ENCODE measurements at places on chromosomes 4 and X.

GRCh38 chr4:179631321-179631720 is 2189.1 kb upstream of the AGA start:
- DNase-seq: no peak

DNA sequence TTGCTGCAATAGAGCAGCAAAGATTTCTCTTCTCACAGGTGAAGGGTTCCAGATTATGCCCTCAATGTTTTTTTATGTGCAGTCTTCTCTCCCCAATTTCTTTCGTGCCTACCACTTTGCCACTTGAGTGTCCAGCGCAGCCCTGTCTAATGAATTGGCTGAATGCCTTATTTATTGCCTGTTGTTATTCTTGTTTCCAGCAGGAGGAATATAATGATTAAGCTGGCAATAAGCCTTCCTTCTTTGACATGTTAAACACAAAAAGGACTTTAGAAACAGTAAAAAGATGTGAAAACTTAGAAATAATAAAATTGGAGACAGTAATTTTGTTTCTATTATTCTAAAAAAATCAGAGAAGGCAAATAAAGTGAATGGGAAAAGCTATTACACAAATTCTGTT is 34.6 kb upstream of the FRAS1 start:
- DNase-seq: no peak

GRCh38 chr4:1247864-1248244 is 1.1 kb downstream of the CTBP1 start:
- no peak for DNase-seq

GRCh38 chr4:171667906-171668305 is 145.3 kb upstream of the GALNTL6 start:
- no peak for DNase-seq

- no peak for DNase-seq
Measured at GRCh38 chrX:37776987-37777325, 2.9 kb upstream of the CYBB start.

DNA sequence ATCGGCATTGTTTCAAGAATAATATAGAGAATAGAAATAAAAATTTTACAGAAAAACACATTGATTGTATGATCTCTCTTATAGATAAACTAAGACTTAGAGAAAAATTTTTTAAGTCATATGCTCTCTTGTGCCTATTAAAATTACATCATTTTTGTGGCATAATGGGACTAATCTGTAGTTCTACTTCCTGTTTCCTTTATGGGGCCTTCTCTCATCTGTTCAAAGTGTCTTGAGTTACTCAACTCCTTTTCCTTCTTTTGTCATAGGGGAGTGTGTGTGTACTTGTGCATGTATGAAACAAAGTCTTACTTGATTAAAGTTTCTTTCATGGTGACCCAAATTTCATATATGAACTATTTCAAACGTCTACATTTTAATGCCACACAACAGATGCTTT is 1448.9 kb upstream of the TENM3 start:
- no peak for DNase-seq

GRCh38 chrX:34849371-34849770 is 93.2 kb upstream of the FAM47B start:
- no peak for DNase-seq

- no peak for DNase-seq
Measured at GRCh38 chr4:131084997-131085396, 1989.0 kb downstream of the C4orf33 start.

- DNase-seq: no peak
Measured at GRCh38 chrX:107880054-107880610, 54.5 kb downstream of the MID2 start.

DNA sequence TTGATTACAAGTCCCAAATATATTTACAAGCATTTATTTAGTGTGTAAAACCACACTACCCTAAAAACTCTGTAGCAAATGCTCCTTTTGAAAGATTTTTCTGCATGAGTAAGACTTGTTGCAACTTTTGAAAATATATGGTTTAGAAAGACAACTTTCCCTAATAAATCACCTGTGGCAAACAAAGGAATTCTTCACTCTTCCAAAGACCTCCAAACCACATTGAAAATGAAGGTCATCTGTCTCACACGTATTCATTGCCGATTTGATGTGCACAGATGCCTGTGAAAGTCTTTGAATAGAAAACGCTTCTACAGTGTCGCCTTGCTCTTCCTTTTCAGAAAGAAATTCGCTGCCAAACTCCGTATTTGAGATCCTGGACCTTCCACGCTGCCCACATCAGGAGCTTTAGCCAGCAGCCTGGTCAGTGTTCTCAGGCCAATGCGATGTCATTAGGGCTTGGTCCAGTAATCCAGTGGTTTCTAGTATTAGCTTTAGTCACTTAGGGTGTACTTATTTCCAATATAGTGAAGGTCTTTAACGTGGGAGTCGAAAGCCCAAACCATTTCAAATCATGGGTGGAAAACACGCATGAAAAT is 22.2 kb downstream of the SPINK2 start:
- no peak for DNase-seq

DNA sequence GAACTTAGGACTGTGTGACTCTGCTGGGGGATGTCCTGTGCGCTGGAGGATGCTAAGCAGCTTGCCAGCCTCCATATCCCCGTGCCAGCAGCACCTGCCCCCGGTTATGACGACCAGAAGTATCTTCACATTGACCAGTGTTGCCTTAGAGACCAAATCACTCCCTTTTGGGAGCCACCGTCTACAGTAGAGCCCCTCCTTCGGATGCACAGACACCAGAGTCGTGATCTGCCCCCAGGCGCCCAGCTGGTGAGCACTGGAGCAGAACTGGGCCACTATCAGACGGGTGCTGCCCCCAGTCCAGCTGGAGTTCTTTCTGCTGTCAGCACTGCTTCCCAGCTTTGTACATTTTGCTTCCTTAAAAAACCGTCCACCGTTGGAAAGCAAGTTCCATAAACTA is 30.0 kb upstream of the TADA2B start:
- no peak for DNase-seq

DNA sequence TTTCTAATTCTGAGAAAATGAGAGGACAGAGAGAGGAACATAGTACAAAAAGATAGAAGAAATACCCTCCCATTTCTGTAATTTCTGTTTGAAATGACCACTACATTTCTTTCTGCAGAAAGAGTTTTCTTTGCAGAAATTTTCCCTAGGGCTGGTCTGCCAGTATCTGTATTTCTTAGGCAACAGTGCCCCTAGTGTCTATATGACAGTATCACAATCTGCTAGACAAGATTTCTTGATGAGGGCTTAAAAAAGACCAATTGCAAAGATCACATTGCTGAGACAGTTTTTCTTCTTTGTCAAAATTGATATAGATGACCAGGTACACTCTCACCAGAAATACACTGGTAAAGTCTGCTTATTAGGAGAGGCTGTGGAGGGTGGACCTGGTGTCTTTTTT is 81.0 kb upstream of the ZDHHC15 start:
- DNase-seq: peak; percentile 36

DNA sequence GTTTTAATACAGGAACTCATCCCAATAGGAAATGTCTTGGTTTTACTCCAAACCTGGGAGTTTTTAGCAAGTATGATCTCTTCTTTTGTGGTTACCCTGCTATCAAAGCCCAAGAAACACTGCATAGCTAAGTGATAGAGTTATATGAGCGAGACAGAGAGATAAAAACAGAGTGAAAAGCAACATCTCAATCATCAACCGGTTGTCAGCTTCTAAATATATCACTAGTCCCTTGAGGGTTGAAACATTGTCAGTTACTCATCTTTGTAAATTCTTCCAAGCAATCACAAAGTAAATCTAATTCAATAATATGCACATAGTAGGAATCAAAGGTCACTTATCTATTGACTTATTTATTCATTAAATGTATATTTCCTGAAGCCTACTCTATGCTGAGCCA is 483.9 kb downstream of the IDS start:
- no peak for DNase-seq

DNA sequence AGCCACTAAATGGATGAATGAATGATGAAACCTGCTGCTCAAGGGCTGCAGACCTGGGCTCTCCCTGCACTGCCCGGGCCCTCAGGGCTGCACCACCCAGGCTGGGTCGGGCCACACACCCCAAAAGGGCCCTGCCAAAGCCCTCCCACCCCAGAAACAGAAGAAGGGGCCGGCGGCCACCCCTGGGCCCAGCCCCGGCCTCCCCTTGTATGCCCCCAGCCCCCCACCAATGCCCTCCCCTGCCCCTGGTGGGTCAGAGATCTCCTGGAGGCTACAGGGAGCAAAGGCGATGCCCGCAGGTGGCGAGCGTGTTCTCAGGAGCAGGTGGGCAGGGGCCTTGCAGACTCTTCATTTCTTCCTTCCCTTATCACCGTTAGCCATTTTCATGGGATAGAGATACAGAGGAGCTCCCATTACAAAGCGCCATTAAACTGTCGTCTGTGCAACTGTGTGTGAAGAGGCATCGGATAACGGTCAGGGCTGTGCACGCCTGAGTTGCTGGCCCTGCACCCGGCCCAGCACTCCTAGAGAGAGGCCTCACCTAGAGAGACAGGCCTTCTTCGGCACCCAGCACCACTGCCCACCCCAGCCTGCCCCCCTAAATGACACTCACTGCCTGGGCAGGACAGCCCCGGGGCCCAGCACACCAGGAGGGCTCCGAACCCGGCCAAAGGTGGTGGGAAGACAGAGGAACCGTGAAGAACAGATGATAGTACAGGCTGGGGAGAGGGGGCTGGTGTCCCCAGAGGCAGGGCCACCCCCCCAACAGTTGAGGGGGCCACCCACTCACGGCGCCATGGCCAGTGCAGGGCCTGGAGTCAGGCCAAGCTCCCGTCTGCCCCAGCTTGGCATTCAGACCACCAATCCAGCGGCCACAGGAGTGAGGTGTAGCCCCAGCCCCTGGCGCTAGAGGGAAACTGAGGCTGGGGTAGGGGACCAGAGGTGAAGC is 133.7 kb downstream of the FAM53A start:
- DNase-seq: no peak

DNA sequence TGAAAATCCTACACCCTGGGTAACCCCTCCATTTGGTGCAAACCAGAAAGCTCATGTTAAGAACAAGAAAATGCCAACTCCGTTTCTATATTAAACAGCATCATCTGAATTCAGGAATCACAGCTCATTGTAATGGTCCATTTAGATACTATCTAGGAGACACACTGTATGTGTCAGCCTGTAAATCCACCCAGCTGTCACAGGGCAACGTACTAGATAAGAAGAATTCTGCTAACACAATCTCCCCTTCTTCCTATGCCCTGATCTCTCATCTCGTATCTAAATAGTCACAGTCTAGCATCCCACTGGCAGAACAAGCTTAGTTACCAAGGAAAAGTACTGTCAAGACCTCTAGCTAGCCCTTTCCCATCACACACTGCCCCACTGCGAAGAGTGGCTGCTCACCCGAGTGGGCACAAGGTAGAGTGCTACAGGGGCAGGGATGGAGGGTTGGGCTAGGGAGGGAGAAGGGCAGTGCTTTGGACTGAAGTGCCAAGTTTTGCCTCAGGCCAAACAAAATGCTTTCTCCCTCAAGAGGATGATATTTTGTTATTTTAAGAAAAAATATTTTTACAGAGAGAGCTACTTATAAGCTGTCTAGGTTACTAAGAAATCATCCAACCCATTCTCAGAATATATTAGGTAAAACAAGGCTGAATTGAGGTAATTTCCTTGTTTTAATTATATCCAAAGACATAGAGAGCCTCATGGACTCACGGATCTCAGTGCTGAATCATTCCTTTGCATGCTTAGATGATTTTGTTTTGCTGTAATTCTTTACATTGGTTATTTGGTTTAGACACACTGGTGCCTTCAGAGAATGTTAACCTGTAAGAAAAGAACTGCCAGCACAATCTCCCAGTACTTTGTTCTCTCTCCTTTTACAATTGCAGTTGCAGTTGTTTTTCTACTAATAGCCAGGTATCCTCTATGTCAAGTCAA is 196.6 kb downstream of the PRDM5 start:
- no peak for DNase-seq

Measured in tongue (tissue), 3 donors.